ENCODE measurements at places on chromosomes 7 and 10.

- DNase-seq: no peak
These were observed 74.0 kb downstream of the PIP4K2A start for GRCh38 chr10:22640359-22640758.

GRCh38 chr10:88899886-88900285, 19.8 kb downstream of the STAMBPL1 start:
- peak; percentile 87 for DNase-seq

DNA sequence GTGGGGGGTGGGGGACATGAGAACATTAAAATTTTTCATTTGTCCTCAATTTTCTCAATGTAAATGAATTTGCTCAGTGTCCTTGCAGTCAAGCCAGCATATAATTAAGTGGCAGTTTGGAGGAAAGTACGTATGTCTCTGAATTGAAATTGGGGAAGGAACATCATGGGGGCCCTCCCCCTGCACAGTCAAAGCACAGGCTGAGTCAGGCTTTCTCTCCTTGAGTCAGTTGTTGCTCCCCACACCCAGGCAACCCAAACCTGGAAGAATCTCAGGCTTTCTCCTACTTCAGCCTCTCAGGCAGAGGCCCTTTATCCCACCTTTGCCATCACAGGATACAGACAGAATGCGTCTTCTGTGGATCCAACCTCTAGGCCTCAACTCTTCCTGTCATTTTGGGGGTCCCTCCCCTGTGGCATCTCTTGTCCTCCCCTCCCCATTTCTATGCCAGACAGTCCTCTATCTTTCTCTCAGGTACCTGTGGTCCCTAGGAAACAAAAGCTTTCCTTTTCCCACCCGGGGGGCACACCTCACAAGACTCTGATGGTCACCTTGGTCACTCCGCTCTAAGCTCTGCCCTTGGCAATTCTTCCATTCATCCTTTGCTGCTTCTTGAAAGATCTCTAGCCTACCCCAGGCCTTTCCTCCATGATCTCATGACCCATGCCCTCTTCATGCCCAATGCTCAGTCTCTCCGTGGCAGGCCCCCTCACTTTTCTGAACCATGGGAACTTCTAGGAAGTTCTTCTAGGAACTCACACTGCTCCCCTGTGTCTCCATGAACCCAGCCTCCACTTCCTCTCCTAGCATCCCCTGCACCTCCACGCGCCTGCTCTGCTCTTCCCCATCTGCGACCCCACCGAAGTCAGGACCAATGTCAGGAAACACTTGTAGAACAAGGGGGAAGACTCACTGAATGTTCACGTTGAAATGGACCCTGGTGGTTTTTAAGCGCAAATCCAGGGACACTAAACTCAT, 40.4 kb downstream of the CREB3L2 start:
- no peak for DNase-seq

GRCh38 chr7:31720366-31720765, 33.4 kb downstream of the PPP1R17 start:
- DNase-seq: no peak

- DNase-seq: no peak
These were observed 15.7 kb upstream of the ZNF212 start for GRCh38 chr7:149223761-149224160.

- no peak for DNase-seq
These were observed 67.8 kb downstream of the TAF3 start for GRCh38 chr10:7886056-7886455.

DNA sequence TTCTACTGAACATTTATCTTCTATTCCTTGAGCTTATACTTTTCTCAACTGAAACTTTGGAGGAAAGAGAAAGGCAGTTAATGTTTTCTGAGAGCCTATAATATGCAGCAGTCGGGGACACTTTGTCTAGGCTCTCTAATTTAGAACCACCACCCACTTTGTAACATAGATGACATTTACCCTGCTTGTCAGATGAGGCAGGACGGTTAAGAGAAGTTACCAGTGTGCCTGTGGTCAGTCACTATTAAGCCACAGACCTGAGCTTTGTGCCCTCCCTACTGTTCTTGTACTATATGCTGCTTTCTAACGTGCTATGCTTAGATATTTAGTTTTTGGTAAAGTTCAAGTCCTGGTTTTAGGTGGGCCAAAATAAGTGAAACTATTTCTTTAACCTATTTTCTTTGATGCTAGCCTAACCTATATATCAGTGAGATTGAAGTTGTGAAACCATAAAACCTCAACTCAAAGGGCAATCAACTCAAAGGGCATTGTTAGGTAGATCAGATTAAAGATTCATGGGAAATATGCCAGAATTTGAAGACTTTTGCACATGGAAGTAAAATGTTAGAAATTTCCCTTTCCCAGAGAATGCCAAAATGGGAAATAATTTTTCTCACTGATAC, 156.5 kb upstream of the AGR3 start:
- no peak for DNase-seq

- DNase-seq: no peak
These were observed 60.5 kb downstream of the SH2D4B start for GRCh38 chr10:80598084-80598798.
